ENCODE measurements at places on chromosomes 16 and 17.
A peak's percentile ranks its signal among the peaks of the same experiment; 100 is the strongest.

DNA sequence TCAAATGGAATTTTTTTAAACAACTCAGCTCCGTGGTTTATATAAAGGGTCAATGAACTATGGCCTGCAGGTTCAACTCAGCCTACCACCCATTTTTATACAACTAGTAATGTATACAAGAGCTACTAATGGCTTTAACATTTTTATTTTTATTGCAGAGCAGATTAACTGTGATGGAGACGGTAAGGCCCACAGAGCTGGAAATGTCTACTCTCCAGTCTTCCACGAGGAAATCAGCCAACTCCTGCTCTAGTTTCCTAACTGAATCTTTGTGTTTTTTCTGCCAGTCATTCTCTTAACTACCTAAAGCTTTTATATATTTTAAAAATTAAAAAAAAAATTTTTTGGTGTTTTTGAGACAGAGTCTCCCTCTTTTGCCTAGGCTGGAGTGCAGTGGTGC is 385.1 kb upstream of the MAF start:
- DNase-seq = no peak

GRCh38 chr17:16512011-16512410 is 20.0 kb upstream of the LRRC75A start:
- peak; percentile 34 for DNase-seq

DNA sequence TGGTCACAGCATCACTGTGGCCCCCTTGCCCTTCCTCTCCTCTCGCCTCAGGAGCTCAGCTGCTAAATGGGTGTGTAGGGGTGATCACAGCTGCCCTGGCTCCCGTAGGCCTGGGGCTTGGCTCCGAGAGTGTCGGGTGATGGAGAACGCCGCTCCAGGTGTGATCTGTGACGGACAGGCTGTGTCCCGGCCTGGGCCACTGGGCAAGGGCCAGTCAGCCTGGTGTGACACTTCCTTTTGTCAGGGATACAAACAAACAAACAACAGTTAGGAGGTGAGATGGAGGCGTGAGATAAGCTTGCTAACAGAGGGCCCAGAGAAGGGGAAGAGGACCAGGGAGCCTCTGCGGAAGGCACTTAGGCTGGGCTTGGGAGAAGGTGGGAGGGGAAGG is 2.0 kb downstream of the ADGRG1 start:
- no peak for DNase-seq

DNA sequence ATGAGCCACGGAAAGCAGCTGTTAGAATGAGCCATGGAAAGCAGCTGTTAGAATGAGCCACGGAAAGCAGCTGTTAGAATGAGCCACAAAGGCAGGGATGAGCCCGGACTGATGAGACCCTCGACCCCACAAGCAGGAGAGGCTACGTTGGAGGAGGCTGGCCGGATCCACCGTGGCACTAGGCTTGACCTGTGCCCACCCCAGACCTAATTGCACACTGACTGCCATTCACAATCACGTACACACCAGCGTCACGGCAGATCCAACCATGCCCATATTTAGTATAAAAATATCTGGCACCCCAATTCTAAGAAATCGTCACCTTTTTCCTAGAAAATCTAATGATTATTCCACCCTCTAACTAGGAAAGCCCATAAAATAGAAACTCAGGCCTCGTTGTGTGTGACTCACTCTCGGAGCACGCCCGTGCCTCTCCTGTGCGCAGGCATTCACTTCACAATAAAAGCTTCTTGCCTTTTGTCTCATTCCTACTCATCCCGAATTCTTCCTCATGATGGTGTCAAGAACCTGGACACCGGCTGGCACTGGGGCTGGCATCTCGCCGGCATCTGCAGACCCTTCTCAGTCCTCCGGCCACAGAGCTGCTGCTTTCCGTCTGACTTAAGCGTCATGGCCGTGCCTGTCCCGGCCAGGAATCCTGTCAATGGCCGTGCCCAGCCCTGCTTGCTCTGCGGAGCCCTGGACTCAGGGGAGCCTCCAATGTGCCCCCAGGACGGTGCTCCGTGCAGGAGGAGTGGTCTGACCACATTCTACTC is 5.5 kb upstream of the SECTM1 start:
- DNase-seq = no peak

DNA sequence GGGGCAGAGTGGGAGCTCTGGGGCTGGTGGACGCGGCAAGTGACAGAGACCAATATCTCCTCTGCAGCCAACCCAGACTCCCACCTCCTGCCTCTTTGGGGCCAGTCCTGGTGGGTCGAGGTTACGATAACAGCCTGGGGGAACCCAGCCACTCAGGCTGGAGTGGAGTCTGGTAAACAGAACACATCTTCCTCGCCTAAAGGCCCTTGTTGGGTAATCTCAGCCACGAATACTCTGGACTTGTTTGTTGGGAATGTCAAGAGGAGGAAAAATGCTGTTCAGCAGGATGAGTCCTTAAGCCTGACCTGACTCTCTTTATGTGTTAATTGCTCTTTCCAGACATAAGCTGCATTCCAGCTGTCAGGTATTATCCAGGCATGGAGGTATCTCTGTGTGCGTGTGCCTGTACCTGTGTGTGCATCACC is 8.0 kb upstream of the SPNS2 start:
- no peak for DNase-seq

DNA sequence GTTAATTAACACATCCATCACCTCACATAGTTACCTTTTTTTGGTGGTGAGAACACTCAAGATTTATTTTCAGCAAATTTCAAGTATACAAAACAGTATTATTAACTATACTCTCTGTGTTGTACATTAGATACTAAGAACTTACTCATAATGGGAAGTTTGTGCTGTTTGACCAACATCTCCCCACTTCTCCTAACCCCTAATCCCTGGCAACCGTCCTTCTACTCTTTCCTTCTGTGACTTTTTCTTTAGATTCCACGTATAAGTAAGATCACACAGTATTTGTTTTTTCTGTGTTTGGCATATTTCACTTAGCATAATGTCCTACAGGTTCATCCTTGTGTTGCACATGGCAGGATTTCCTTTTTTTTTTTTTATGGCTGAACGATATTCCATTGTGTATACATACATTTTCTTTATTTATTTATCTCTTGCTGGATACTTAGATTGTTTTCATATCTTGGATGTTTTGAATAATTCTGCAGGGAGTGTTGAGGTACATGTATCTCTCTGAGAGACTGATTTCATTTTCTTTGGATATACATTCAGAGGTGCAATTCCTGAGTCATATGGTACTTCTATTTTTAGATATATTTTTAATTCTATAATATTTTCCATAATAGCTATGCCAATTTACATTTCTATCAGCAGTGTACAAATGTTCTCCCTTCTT is 19.0 kb downstream of the PPM1D start:
- DNase-seq = no peak

- peak; percentile 7 for DNase-seq
These were observed 8.5 kb upstream of the ZC3H18 start for GRCh38 chr16:88561485-88562359.

DNA sequence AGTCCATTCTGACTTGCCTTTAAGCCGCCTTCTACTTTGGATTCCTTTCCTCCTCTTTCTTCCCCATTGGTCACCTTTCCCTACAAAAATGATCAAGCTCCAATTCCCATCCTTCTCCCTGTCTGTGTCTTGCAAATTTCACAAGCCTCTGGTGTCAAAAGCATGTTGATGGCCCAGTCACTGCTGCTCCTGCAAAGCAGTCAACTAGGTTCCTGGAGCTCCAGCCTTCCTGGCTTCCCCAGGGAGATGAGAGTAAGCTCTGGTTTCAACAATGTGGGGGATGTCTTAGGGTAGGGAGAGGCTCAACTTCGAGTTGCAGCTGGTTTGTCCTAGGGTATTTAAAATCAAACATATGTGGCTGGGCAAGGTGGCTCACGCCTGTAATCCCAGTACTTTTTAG is 36.1 kb upstream of the HELZ start:
- no peak for DNase-seq

GRCh38 chr17:32475258-32475657 is 11.5 kb upstream of the CDK5R1 start:
- DNase-seq = no peak

DNA sequence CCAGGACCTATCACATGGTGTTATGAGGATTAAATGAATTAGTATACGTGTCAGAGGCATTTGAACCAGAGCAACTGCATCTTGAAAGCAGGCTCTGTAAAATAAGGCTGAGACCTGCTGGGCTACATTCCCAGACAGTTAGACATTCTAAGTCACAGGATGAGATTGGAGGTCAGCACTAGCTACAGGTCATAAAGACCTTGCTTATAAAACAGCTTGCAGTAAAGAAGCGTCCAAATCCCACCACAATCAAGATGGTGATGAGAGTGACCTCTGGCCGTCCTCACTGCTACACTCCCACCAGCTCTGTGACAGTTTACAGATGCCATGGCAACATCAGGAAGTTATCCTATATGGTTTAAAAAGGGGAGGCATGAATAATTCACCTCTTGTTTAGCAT is 71.8 kb downstream of the IRF8 start:
- no peak for DNase-seq

Measured in NCI-H1417 treated with DMSO at 0.1 percent for 48 hours (cell line).